Midbrain (tissue), 1 donor: ENCODE measurements at places on chromosomes 16 and 17.

- DNase-seq, result no peak
These were observed 27.8 kb upstream of the ITGA3 start for GRCh38 chr17:50027881-50028735.

DNA sequence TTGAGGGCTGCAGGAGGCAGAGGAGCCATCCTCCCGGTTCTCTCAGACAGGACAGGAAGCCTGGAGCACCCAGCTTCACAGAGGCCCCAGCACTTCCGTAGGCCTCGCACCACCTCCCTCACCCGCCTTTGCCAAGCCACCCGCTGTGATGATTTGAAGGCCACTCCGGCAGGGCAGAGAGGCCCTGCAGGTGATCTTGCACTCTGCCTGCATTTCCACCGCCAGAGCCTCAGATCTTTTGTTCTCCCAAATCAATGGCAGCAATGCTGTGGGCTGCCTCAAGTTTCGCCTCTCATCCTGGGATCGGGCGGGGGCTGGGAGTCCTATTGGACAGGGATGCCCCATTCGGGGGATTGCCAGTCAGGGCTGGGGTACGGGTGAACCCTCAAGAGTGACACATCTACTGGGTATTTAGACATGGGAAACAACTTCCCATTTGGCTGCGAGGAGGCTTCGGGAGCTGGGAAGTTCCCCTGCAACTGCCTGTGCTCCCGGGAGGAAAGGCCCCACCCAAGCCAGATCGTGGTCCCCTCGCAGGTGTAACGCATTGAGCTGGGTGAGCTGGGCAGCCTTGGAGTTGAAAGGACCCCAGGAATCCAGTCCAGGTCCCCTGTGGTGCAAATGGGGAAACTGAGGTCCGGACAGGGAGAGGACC is 34.8 kb upstream of the PEMT start:
- no peak for DNase-seq

DNA sequence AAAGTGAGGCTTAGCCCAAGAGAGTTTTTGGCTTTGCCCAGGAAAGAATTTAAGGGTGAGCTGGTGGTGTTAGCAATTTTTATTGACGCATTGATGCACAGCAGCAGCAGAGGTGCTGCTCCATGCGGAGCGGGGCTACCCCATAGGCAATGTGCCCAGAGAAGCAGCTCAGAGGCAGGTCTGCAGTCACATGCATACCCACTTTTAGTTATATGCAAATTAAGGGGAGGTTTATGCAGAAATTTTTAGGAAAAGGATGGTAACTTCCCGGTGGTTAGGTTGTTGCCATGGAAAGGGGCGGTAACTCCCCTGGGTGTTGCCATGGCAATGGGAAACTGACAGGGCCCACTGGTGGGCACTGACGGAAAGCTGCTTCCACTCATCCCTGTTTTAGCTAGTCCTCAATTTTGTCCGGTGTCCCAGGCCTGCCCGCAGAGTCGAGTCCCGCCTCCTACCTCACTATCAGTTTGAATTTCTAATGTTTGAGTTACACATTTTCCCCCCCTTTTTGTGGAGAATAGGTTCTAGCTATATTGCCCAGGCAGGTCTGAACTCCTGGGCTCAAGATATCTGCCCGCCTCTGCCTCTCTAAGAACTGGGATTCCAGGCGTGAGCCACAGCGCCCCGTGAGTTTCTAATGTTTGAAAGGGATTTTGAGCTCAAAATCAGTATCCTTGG is 10.4 kb upstream of the GJD3 start:
- no peak for DNase-seq

GRCh38 chr16:51592535-51593300 is 441.6 kb upstream of the SALL1 start:
- no peak for DNase-seq

DNA sequence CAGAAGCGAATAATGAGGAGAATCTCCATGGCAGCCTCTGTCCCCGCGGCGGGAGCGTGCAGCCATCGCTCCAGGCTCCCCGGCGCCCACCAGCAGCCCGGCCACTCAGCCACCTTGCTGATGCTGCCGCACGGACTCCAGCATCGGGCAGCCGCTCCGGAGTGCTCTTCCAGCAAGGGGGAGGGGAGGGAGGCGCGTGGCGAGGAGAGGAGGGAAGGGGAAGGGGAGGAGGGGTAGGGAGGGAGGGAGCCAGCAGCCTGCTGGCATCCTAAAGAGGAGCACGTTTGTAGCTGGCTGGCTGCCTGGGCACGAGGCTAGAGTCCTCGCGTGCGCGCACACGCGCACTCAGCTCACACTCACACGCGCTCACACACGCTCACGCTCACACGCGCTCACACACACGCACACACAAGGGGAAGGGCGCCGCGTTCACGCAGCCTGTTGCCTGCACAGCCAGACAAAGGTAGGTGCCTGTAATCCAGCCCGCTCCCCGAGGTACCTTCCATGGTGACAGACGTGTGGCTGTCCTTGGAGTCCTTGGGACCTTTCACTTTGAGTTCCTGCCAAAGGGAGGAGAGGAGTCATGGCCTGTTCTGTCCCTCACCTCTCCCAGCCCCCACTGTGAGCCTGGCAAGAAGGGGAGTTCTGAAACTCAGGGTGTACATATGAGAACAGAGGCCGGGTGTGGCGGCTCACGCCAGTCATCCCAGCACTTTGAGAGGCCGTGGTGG is 82.1 kb downstream of the TIMM22 start:
- DNase-seq, result no peak

DNA sequence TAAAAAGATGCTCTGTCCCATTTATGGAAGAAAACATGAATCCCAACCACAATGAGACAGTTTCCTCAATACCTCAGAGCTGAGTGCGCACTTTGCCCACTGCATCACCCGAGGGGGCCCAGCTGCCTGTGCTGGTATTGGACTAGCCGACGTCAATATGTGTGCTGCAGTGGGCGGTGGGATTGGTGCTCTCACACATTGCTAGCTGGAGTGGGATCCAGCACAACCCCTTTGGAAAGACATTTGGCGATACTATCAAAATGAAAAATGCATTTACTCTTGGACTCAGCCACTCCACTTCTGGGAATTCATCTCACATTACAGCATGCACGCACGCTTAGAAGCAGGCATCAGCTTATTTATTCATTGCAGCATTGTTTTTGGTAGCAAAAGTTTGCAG is 289.2 kb upstream of the FOXF1 start:
- DNase-seq, result no peak

GRCh38 chr16:85710732-85711131 is 22.0 kb upstream of the GINS2 start:
- DNase-seq, result no peak

DNA sequence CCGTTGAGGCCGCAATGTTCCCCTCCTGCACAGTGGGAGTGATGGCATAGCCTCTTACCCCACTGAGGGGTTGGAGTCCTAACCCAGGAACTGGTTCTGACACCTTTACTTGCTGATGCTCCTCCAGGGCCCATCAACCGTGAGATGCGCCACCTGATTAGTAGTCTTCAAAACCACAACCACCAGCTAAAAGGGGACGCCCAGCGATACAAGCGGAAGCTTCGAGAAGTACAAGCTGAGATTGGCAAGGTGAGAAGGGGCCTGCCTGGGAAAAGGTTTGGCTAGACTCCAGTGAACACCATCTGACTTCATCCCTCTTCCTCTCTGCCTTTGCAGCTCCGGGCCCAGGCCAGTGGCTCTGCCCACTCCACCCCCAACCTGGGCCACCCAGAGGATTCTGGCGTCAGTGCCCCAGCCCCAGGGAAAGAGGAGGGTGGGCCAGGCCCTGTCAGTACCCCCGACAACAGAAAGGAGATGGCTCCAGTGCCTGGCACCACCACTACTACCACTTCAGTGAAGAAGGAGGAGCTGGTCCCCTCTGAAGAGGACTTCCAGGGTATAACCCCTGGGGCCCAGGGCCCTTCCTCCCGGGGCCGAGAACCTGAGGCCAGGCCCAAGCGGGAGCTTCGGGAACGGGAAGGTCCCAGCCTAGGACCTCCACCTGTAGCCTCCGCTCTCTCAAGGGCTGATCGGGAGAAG is 5.8 kb downstream of the RNF40 start:
- no peak for DNase-seq

DNA sequence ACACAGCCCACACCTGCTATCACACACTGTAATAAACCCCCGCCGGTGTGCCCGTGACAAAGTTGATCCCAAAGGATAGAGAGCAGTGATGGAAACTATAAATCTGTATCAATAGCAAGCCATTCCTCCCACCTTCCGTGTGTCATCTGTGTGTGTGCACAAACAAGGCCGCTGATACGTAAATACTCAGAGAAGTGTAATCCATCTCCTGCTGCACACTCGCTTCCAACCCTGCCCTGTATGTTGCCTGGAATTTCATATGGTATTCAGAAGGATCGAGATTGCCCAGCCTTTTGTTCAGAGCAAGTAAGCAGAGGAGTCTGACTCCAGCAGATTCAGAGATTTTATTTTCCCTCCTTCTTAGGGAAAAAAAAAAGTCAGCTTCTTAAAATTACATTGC is 581.1 kb upstream of the ZFHX3 start:
- no peak for DNase-seq

DNA sequence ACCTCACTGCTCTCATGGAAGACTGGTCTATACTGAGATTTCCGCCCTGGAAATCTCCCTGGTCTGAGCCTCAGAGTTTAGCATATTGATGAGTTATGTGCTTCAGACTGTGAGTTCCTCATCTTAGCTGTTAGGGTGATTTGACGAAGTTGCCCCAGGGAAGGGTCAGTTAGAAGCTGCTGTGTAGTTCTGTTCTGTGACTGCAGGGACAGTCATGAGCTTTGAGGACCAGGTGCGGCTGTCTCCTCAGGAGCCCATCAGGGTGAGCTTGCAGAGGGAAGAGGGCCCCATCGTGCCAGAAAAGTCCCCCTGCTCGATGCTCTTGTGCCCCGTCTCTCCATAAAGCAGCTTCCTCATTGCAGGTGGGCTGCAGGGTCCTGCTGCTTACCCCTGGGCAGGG is 28.3 kb upstream of the IL17C start:
- no peak for DNase-seq

DNA sequence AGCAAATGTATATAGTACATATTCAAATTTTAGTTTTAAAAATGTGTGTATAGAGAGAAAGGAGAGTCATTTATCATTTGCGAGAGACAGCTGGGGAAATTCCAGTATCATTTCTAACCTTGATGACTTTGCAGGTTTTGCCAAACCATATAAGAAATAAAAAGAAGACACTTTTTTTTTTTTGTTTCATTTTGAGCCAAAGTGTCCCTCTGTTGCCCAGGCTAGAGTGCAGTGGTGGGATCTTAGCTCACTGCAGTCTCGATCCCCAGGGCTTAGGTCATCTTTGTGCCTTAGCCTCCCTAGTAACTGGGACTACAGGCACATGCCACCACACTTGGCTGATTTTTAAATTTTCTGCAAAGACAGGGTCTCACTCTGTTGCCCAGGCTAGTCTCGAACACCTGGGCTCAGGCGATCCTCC is 38.4 kb upstream of the VWA3A start:
- no peak for DNase-seq

DNA sequence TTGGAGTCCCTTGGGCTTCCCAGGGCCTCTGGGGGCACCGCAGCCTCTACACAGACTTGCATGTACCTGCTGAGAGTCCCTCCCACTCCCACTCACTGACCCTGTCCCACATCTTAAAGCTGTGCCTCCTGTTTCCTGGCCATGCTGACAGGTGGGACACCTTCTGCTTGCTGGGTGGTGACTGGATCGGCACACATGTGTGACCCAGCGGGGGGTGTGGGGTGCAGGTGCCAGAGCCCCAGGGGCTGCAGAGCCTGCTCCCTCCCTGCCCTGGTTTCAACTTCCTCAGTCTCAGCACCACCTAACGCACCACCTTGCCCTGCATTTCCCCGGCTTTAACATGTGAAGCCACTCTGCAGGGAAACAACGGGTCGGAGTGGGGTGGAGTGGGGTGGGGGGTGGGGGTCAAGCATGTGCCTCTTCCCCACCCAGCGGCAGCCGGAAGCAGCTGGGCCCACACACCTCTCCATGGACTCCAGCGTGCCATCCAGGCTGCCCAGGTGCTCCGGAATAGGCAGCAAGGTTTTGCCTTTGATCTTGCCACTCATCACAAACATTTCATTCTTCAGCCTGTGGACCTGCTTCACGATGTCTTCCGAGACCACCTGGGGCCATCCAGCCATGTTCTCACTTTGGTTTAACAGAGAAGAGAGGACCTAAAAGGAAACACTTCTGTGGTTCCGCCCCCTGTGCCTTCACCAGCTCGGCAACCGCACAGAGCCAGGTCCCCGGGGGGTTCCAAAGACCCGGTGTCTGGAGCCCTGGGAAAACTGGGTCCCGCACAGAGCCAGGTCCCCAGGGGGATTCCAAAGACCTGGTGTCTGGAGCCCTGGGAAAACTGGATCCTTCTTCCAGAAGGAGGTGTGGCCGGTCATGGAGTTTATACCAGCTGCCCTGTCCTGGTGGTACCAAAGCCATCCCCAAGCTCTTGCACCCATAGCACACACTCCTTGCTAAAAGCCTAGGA is 4.7 kb downstream of the DNAH17 start:
- no peak for DNase-seq

GRCh38 chr17:67132366-67132765 is 88.0 kb downstream of the CACNG1 start:
- no peak for DNase-seq

DNA sequence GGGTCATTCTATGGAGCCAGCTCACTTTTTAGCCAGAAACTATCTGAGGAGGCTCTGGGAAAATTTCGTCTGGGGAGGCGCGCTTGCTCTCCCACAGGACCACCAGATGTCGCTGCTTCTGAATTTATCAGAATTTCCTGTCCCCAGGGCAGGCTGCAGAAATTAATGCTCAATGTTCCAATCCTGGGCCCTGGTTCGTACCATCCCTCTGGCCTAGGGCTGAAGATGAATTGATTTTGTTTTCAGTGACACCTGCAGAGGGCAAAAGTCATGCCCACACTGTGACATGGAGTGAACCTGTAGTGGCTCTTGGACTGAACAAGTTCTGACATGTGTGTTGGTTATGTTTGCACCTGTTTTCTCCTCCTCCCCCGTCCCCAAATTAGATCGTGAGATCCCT is 482.6 kb downstream of the NPIPA7 start:
- peak; percentile 40 for DNase-seq

GRCh38 chr17:80855948-80856862 is 135.4 kb upstream of the CHMP6 start:
- DNase-seq, result no peak

DNA sequence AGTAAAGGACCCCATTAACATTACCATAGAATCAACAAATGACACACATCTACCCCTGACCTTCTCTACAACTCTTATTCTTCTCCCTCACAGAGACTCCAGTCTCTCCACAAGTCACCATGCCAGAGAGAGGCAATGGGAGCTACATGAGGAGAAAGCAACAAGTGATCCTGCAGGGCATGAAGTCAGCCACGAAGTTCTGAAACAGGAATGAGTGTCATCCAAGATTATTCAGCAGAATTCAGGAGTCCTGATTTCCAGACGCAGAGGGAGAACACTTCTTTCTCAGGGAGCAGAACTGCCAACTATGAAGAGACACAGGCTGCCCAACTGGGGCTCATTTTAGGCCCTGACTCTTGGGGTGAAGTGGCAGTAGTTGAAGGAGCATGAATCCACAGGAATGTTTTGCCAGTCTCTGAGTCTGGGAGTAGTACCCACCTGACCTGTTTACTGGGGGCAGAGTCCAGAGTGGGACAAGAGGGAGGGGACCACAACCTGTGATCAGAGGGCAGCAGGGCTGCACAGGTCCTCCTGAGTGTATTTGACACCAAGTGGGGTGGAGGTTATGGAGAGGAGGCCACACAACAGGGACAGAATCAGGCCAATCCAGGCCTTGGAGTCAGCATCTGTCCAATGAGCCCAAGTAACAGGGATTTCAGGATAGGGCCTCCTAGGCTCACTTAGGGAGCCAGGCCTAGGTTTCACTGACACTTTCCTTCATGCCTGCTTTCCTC is 2.4 kb upstream of the MTMR4 start:
- DNase-seq, result no peak
